ENCODE measurements at places on chromosomes 6 and 20. TPM values are rescaled to one million over a fixed set of nuclear protein-coding genes. Genes with fewer than 3 reads are reported as not detected.

GRCh38 chr6:137864812-137865508 is 2.1 kb upstream of the TNFAIP3 start:
- DNase-seq: no peak

DNA sequence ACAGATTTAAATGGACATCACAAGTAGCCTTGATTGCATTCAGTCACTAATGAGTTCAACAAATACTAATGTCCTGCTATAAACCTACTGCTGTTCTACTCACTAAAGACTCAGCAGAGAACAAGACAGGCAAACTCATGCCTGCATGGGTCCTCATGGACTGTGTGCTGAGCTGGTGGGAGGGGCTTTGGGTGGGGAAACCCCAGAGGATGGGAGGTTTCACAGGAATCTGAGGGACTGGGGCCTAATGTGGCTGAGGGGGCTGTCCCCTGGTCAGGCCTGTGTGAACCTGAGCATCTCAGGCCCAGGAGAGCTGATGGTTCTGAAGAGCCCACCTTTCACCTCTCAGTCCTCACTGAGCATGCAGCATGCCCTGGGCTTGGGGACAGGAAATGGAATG is 1.4 kb downstream of the CST8 start:
- no peak for DNase-seq

- no peak for DNase-seq
Observed at GRCh38 chr6:104421650-104422049, 438.1 kb downstream of the HACE1 start.

Gene OOEP
- total RNA-seq: not detected

Gene LIME1
- total RNA-seq: 18.6 TPM

GRCh38 chr6:154478701-154479060 is 31.8 kb downstream of the CNKSR3 start:
- no peak for DNase-seq

Gene LAMA4
- 9.4 TPM for total RNA-seq

GRCh38 chr20:59152559-59153354 is 10.9 kb upstream of the ZNF831 start:
- DNase-seq: no peak

DNA sequence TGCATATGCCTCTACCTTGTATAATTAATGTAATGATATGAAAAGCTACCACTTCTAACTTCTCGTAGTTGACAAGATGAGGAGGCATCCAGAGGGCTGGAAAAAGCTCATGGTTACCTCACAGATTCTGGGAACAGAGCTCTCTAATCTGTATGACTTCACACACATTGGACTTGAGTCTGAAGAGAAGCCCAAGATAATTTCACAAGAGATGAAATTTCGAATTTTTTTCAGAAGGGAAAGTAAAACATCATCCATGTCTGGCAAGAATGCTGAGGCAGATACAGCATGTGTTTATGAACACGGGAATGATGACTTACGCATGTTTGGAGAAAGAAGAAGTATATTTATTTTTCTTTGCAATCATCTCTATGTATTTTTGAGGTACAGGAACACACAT is 141.8 kb upstream of the TENT5A start:
- DNase-seq: no peak

Data from PC-3 (cell line).